Activated T-cell treated with anti-CD3 and anti-CD28 coated beads, Interleukin-2, amount 50 U/mL, for 72 hours (primary cell): ENCODE measurements at places on chromosomes 7 and 10.

DNA sequence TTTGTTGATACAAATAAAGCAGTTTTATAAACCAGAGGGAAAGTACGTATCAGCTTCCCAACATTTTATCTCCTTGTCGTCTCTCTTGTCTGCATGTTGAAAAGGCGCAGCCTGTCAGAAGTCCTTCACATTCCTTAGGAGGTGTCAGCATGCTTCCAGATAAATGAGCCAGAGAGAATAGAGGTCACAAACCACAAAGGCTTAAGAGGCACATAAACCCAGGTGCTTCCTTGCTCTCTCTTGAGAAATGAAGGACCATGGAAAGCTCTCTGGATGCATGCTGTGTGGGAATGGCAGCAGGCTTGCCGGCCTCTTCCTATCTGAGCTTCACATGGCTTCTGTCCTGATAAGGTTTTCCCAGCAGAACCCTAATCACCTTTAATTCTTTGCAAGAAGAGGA is 448.5 kb downstream of the XPNPEP1 start:
- no peak for DNase-seq

DNA sequence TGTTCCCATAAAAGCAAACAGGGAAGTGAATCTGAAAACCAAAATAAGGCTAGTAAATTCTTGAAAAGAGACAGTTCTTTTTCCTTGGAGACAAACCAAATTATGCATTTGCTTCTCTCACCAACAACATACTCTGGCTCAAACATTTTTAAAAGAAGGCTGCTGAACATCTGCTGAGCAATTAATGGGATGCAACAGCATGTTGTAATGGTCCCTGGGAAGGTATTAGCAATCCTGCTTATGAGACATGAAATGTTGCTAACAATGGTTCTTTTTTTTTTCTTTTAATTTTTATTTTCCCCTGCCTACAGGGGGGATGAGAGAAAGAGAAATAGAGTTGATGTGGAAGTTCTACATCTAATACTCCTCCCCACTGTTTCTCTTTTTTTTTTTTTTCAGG is 572.1 kb downstream of the SORCS1 start:
- no peak for DNase-seq

- peak; percentile 29 for DNase-seq
These were observed 74.5 kb upstream of the LEP start for GRCh38 chr7:128166603-128167041.

GRCh38 chr7:18191862-18192625 is 164.4 kb upstream of the PRPS1L1 start:
- DNase-seq, result no peak

GRCh38 chr10:14326581-14326980 is 4.1 kb downstream of the FRMD4A start:
- no peak for DNase-seq

GRCh38 chr10:97601268-97602215 is 12.0 kb downstream of the C10orf62 start:
- no peak for DNase-seq
